ENCODE measurements at places on chromosomes 3 and 15.

DNA sequence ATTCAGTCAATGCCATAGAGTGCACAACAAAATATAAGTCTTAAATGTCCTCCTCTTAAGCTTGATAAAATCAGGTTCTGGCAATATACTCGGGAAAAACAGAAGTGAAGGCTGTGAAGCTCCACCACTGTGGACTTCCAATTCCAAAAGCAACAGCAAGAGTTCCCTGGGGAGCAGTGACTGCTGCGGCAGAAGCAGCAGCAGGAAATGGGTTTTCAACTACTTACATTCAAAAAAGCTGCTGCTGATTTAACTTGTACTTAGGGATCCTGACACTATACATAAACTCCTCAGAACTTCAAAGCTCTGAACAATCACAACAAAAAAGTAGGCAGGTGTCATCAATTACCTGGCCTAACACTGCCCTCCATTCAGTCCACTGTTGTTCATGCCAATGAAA is 4.7 kb downstream of the CEP152 start:
- DNase-seq = peak; percentile 42

DNA sequence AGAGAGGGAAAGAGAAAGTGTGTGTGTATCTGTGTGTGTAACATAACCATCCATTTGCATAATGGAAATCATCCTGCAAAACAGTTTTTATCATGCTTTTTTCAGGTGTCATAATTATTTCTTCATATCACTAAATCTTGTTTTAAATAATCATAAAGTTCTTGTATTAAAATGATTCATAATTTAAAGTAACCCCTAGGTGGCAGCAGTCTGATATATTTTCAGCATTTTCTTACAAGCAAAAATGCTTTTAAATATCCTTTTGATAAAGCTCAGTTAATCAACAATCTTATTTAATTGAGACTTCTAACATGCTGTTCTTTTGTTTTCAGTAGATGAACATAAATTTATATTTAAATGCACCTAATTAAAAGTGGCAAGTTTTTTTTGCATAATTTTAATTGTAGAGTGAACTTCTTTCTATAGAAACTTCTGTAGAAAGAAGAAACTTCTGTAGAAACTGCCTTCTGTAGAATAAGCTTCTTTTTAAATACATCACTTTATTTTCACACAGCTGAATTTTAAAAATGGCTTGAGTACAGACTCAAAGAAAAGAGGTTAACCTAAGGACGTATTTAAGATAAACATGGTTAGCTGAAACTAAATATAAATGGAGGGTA is 72.5 kb downstream of the OPA1 start:
- peak; percentile 57 for DNase-seq

GRCh38 chr3:38738630-38739395 is 77.2 kb downstream of the SCN10A start:
- peak; percentile 1 for DNase-seq

DNA sequence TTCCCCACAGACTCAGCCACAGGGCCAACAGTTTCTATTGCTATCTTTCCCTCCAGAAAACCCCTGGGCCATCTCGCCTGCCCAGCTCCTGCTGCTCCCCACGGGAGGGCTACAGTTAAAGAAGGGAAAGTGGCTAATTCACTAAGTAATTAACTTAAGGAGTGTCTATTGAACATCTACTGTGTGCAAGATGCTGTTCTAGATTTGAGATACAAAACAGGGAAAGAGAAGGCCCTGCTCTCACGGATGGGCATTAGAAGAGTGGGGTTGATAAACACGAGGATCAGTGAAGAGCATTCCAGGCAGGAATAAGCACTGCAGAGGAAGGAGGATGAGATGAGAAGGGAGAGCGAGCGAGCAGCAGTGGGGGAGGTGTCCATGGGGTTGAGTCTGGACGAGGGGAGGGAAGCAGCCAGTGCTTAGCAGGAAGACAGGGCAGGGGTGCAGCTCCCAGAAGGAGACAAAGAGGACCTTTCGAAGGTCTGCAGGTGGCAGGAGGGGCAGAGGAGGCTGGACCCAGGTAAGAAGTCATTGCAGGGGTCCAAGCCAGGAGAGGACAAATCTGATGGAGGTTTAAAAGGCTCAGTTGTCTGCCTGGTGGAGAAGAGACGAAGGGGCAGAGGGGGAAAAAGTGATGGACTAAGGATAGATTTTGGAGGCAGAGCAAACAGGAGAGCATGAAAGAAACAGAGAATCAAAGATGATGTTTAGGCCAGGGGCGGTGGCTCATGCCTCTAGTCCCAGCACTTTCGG is 64.7 kb downstream of the KLF15 start:
- DNase-seq = no peak

DNA sequence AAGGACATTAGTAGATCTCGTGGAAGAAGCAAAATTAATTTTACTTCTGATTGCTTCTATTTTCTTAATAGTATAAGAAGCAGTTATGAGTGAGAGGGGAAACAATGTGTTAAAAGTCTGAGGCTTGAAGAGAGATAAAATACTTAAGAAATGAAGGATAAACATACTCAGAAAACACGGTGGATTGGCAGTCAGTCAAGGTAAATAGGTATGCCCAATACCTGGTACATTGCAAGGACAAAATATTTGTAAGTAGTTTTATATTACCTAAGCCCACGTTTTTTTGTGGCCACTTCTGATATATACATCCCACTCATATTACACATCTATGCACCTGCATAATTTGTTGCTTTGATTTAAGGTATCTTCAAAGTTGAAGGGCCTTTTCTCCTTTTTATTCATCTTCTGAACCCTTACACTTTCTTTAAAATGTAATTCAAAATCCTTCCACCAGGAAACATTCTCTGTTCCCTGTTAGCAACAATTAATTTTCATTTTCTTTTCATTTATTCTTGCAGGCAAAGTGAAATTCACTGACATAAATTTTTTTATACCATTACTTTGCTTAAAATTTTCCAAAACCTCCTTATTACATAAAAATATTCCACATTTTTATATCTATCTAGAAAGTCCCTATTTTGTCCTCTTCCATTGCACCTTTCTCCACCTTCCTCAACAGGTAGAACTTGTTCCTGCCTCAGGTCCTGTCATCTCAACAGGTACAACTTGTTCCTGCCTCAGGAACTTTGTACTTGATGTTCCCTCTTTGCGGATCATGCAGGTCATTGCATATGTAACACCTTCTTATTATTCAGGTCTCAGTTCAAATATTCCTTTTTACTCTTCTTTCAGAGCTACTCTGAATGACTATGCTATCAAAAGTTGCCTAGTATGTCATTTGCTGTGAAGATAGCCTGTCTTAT is 755.7 kb upstream of the ALCAM start:
- DNase-seq = no peak

- no peak for DNase-seq
These were observed 479.5 kb upstream of the AGTR1 start for GRCh38 chr3:148218222-148218621.

DNA sequence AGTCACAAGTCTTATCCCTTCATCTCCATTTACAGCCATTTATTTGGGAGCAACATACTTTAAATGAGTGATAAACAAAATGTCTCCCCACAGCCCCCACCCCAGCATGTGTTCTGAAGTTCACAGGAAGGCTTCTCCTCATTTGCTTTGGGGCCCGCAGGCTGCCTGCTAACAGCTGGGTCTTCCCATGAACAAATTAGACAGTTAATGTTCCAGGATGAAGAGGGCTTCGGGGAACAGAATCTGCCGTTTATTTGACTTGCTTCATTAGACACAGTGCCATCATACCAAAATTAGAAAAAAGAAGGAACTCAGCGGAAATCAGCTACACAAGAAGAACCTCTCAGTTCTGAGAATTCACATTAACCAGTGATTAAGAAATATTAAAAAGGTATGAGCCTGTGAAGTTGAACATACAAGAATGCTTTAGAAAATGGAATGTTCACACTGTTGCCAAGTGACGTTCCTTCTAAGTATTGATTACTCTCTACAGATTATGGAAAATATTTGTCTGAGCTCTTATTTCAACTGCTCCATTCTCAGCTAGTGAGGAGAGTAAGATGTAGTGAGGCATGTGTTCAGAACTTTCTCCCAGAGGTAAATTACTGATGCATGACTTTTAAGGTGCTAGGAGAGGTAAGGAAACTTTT is 107.5 kb upstream of the THBS1 start:
- no peak for DNase-seq

DNA sequence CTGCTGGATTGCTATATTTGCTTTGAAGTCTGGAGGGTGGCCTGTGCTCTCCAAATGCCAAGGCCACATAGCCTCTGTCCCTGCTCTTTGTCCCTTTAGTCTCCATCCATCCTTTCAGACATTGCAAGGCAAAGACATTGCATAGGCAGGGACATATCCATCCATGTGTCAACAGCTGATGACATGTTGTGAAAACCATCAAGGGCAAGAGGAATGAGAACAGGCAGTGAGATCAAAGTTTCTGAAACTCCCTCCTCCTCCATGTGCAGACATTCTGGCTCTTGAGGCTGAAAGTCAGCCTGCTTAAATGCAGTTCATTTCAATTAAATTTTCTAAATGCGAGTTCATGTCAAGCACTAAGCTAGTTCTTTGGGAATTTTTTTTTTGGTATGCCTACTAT is 135.2 kb upstream of the CTNNB1 start:
- DNase-seq = no peak

GRCh38 chr15:52680041-52680391 is 828 bp upstream of the ATOSA start:
- no peak for DNase-seq

DNA sequence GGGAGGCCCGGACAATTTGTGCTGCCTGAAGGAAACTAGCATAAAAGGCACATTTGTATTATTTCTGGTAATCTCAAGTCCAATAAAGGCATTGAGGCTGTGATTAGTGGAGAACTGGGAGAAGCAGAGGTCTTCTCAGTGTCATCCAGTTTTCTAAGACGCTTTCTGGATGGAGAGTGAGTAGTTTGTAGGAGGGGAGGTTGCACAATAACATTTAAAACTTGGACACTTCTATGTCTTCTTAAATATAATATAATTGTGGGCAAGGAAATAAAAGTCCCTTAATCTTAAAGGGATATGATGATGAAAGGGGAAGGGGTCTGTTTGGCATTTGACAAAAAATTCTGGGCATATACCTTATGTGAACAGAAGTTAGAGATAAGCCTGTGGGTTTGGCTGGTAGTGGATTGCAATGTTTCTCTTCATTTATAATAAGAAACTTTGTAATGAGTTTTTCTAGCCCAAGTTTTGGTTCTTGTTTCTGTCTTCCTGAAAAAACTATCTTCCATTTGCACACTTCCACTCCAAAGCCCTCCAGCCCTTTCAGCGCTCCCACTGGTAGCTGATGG is 291.6 kb upstream of the TGFBR2 start:
- DNase-seq = no peak

- peak; percentile 13 for DNase-seq
These were observed 59.4 kb downstream of the SLC6A6 start for GRCh38 chr3:14461748-14462324.

DNA sequence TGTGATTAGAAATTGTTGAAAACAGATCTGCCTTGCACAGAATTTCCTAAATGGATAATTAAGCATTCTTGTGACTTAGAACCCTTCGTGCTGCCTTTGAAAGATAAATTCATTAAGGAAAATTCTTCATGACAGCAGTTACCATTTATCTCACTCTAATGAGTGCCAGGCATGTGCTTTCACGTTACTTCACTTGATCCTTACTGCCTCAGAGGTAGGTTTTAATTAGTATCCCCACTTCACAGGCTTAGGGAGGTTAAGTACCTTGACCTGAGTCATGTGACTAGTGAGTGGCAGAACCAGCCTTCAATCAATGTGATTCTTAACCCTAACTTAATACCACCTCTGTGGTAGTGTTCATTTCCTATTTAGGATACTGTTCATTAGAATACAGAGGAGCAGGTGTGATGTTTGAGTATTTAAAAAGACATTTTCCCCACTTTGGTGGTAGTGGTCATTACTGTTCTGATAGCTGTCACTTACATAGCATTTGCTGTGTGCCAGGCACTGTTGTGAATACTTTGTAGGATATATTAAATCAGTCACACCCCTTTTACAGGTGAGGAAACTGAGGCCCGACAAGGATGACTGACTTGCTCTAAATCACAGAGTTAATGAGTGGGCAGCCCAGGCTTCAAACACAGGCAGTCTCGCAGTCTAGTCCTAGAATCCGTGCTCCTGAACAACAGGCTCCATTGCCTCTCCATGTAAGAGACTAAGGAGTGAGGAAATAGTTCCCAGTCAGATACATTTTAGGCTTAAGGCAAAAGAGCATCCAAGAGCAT is 57.9 kb downstream of the RLBP1 start:
- no peak for DNase-seq

DNA sequence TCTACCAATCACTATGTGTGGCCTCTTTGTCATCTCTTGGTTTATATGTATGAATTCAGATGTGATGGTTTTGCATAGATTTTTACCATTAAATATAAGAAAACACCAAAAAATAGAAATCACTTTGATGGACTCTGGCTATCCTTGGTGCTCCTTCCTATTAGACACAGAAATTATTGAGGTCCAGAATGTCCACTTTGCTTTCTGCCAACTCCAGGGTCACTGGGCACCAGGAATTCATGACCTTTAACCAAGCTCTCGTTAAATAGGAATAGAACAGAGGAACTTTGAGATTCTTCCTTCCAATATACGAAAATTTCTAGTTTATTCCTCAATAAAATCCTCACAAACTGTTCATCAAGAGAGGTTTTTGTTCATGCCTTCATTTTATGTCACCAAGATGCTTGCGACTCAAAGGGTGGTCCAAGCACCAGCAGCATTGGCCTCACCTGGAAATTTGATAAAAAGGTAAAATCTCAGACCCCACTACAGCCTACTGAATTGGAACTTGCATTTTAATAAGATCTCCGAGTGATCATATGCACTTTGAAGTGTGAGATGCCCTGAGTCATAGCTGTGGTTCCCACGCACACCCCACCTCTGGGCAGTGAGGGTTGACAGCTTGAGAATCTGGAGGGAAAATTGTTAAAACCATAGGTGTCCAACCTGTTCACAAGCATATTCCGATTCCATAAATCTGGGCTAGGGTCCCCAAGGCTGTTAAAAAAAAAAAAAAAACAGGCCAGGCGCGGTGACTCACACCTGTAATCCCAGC is 286.6 kb downstream of the IL5RA start:
- DNase-seq = no peak

DNA sequence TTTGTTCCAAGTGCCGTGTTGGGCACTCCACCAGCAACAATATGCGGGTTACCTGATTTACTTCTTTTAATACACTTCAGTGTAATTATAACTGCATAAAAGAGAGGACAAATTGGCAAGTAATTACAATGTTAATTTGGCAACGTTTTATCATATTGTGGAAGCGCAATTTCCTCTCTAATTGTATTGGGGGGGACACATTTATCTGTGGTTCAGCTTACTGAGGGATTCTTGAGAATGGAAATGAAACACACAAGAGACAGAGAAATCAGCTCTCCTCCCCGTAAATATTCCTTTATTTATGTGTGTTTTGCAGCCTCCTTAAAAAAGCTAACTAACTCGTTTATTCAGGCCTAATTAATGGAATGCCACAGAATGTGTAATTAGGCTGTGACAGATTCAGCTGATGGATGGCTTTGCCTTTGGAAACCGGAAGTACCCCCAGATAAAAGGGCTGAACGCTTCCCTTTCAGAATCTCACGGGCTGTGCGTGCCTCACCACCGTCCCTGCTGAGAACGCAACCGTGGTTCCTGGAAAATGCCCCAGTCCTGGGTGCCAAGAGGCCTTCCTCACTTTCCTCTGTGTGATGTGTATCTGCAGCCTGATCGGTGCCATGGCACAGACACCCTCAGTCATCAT is 247.1 kb upstream of the ST8SIA2 start:
- DNase-seq = no peak

Measured in NCI-H2081 (cell line).